Endothelial cell (in vitro differentiated cells): ENCODE measurements at places on chromosomes 12 and 14.

GRCh38 chr12:131330106-131330815, 376.6 kb downstream of the ADGRD1 start:
- no peak for DNase-seq

DNA sequence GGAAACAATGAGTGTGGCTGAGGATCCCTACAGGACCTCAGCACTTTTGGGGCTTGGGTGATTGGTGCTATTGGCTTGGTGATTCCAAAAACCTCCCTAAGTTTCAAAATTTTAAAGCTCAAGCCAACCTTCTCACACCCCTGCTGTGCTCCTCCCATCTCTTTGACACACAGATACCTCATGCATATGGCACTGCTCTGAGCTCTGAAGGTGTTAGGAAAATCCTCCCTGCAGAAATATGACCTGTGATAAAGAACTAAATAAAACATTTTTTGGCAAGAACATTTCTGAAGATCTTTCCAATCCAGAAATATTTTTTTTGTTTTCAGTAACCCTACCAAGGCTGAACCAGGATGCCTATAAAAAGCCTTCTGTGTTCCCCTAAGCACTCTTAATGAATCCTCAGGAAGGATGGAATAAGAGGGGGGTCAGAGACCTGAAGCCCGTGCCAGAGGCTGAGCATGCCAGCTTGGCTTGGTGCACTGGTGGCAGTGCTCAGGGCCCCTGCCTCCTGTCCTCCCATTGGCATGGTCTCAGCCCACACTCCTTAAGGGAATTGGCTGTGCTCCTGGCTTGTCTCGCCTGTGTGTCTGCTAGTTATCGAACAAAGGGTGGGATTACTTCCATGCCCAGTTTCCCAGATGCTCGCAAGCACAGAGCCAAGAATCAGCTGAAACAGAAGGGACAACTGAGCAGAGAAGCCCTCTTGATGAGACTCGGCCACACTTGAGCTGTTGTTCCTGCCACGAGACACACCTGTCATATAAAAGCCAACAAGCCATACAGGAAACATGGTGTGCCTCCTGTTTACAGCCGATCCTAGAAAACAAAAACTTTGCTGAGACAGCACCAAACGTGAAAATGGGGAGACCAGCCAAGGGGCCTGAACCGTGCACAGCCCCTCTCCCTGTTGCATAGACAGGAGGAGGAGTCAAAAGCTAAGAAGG, 132.7 kb upstream of the EEA1 start:
- DNase-seq, result no peak

DNA sequence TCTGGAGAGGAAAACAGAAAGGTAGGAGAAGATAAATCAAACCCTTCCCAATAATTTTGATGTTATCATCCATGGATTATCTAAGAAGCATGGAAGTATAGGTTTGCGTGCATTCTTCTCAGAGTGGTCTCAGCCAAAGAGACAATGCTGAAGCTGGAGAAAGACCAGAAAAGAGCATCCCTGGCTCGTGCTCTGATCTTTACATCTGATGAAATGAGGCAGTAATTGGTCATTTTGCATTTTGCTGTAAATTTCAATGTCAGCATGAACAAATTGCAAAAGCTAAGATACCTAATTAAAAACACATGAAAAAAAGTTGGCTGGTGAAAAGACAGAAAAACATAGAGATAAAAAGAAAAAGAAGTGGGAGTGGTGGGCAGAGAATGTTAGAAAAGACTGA, 252.4 kb downstream of the ITPR2 start:
- no peak for DNase-seq

GRCh38 chr14:76778546-76779215, 17.4 kb downstream of the VASH1 start:
- DNase-seq, result no peak
